ENCODE measurements at places on chromosomes 5 and 9.

DNA sequence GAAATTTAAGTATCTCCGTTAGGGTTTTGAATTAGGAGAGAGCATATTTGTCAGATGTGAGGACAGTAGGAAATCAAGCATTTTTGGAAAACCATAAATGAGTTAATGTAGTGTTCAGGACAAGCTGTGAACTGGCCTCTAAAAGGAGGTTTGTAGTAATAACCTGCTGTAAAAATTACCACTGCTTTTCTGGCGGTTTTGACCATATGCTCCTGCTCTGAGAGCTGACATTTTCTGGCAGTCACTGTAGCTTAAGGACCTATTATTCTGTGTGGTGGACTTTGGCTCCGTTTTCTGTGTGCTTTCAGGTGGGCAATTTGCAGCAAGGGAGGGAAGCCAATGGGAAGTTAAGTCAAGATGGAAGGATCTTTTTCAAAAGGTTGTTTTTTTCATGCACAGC lies 111.1 kb downstream of the SGCD start:
- DNase-seq: no peak

DNA sequence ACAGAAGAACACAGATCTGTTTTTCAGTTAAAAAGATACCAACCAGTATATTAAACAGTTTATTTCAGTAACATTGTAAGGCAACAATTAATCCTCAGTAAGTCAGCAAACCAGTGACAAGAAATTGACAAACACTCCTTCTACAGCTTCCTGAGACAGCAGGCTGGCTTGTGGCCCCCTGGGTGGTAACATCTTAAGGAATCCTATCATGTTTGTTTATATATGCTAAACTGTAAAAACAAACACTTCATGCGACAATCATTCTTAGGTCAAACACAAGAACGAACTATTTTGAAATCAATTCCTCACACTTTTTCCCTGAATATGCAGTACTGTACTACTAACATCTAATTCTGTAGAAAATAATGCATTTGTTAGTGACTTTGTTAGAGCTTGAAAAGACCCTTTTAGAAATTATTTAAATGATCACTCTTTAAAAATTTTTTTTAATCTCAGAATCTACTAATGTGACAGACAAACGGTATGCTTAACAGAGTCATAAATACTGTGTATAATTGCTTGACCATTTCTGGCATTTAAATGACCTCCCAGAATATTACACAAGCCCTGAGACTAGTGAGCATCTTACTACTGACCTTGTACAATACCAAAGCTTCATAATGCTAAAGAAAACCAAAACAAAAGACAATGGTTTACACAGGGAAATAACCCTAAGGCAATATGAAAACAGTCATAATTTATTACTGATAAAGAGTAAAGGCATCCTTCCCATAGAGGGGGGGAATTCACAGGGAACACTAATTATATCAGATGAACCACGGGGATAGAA lies 48.2 kb downstream of the ERMP1 start:
- DNase-seq: no peak

DNA sequence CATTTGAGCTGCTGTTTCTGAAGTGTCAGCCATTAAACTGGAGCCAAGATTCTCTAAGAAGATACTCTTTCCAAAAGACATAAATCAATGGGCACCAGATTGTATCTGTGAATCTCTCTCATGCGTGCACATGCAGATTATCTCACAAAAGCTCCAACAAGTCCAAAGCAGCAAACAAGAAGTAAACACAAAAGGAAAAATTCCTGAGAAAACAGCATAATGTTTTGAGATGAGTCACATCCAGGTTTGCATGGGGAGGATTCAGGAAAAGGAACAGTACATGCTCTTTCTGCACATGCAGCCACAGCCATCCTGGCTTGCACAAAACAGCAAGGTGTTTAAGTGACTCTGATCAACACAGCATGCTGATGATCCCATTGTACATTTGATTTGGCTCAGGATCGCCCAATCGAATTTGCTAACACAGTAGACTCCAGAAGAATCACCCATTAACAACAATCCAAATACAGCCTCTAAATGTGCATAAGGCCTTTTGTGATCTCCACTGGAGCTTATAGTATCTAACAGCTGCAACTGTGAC lies 143.1 kb downstream of the ELAVL2 start:
- no peak for DNase-seq

GRCh38 chr9:137646341-137646740 lies 27.5 kb downstream of the EHMT1 start:
- DNase-seq: no peak

DNA sequence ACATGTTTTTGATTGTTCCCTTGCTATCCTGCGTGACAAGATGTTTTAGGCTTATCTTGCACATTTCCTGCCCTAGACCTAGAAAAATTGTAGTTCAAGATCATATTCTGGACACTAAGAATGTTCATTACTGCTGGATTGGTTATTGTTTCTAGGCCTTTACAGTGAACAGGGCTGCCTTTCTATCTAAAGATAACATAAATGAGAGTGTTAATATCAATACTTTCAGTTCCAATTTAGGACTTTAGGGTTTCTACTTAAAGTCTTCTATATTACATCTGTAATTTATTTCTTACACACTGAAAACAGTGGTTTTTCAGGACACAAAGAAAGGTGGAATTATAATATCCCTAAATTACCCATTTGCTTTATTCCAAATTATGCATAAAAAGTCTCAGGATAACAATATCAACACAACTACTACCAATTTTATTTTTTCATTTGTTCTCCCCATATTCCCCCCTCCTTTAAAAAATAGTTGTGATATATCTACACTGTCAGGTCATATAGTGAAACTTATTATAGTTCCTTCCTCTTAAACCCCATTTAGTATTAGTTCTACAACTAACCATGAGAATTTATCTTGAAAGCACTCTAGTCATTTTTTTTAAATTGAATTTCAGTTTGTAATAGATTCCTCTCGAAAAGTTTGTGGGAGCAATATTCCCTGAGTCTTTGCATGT lies 293.9 kb upstream of the RIOK2 start:
- no peak for DNase-seq

- no peak for DNase-seq
Measured at GRCh38 chr9:132669319-132669697, 475 bp downstream of the DDX31 start.

DNA sequence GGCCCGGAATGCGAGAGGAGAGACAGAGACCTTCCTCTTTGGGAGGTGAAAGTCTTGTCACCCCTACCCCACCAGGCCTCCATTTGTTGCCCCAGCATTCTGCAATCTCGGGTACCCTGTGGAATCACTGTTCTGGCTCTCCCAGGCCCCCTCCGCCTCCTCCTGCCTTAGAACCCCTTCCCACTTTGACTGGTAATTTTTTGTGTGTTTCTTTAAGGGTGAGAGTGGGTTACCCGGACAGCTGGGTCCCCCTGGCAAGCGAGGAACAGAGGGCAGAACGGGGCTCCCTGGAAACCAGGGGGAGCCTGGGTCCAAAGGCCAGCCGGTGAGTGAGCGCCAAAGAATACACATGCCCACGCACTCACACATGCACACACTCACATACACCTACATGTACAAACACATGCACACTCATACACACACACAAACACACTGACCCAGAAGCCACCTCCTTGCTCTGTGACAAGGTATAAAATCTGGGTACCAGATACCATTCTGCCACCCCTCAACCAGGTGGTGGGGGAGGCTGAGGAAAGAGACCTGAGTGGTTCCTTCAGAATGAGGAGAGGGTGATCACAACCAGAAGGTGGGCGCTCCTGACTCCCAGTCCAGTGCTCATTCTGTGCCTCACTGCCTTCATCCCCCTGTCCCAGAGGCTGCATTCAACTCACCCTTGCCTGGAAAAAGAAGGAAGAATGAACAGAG lies 30.9 kb upstream of the ORM1 start:
- no peak for DNase-seq

DNA sequence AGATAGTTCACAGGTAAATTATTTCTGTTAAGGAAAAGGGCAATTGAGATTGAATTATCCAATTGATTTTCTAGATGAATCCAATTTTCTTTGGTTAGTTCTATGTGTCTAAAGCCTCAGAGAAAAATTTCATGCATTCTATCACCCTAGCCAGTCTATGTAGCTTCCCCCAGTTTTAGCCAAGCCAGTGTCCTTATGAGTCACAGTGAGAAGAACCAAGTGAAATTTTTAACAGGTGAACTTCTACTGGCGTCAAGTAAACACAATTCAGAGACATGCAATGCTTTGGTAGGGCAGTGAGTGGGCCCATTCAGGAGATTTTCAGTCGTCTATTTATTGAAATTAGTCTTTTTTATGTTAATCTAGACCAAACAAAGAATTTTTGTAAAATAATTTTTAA lies 1077.4 kb upstream of the ARRDC3 start:
- DNase-seq: no peak

DNA sequence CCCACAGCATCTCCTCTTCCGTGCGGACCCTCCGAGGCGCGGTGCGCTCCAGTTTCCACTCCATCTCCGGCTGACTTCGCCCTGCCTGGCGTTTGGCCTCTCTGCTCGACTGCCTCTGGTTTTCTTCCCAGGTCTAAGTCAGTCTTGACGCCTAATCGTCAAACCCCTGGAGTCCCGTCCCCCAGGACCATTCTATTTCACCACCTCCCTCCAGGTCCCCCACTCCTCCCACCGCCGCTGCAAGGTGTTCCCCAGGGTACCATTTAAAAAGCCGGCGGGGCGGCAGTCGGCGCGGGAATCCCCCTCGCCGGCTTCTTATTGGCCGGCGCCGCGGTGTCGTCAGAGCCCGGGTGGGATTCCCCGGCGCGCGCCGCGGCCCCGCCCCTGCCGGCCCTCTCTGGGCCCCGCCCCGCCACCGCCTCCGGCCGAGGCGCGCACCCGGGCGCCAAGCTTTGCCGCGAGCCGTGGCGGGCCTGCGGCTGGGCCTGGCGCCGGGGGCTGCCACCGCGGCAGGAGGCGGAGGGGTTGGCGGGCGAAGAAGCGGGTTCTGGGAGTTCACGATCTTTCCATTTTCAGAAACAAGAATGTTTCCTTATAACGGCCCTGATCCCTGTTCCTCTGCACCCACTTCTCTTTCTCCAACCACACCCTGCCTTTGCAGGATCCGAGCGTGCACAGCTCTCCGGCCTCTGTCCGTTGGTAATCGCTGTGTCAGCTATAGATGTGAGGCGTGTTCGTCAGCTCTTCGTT lies at the start of gene CDC20B:
TSS of gene CDC20B (minus strand) at position 241 of the 750 bp plus-strand sequence. CDS start at position 64, 177 bp downstream.
- peak; percentile 77 for DNase-seq

DNA sequence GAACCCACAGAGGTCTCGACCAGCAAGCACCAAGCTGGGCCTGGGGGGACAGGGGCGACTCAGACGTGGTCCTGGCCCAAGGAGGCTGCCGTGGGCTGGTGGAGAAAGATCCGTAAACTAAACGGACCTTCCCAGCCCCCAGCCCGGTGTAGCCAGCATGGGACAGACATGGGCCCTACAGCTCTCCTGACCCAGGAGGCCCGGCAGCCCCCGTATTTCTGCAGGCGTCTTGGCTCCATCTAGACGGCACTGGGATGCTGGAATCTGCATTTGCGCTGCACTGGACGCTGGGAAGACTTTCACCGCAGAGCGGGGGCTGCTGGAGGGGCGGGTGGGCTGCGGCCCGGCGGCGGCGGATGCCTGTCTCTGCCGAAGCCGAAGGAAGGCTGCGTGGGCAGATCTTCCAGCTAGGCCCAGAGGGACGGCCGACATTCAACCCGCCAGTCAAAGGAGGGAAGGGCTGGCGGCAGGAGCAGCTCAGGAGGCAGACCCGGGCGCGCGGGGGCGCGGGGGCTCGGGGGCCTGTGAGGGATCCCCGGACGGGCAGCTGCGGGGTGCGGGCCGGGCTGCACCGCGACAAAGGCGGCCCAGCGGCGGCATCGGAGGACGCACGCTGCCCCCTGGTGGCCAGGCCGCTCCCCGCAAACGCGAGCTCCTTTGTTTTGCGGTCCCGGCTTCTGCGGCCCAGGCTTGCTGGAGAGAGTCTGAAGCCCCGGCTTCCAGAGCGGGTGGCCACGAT lies 266.2 kb downstream of the NSG2 start:
- DNase-seq: peak; percentile 66

DNA sequence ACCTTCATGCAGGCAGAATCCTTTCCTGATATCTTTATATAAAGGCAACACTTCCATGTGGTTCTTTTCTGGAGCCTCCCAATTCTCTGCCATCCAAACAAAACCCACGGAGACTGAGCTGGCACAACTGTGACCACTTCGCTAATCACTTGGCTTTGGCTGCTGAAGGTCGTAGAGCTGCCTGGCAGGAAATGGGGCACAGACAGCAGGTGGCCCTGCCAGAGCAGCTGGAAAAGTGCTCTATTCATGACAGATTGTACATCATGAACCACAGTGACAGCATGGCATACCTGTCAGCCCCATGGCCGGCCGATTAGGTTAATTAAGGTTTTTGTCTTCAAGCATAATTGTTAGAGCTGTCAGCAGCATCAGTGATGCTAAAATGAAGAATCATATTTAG lies 141.9 kb upstream of the ANKRD55 start:
- DNase-seq: no peak

Data from activated naive CD4-positive, alpha-beta T cell treated with anti-CD3 and anti-CD28 coated beads, Interleukin-2, amount 50 U/mL, for 16 hours (primary cell).